ENCODE measurements at places on chromosomes 4 and X.

DNA sequence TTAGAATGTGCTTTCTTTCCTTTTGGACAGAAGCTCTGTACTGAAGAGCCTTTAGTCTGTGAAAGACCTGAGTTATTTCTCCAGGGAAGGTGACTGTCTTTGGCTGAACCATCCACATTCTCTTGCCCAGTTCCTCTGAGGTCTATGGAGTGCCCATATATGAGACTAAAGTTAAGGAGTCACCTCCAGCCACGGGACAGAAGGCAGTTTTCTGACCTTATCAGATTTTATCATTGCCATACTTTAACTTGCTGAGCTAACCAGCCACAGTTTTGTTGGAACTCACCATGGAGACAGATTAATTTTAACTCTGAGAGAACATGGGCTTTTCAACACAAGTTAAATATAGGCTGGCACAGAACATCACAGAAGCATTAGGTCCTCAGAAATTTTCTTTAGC, 26.3 kb downstream of the IL1RAPL1 start:
- no peak for DNase-seq

- DNase-seq: no peak
Observed at GRCh38 chr4:182421753-182422152, 178.6 kb downstream of the TENM3 start.

GRCh38 chrX:11148401-11148800, 37.3 kb downstream of the HCCS start:
- no peak for DNase-seq

DNA sequence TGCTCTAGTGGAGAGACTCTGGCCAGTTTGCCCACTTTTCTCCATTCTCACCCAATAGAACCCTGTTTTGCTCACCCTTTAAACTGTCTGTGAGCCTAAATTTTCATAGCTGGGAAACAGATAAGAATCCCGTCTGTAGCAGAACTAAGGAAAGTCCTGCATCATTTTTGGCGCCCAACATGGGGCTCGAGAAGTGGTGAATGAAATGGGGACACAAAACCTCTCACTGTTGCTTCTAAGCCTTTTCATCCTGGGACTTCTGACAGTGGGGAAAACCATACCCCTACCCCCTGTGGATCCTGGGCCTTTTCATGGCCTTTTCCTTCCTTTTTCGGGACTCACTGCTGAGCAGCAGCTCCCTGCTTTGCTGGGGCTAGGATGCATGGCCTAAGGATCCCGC, 189.9 kb downstream of the INPP4B start:
- DNase-seq: no peak

GRCh38 chr4:41889317-41889716, 45.9 kb upstream of the TMEM33 start:
- no peak for DNase-seq

DNA sequence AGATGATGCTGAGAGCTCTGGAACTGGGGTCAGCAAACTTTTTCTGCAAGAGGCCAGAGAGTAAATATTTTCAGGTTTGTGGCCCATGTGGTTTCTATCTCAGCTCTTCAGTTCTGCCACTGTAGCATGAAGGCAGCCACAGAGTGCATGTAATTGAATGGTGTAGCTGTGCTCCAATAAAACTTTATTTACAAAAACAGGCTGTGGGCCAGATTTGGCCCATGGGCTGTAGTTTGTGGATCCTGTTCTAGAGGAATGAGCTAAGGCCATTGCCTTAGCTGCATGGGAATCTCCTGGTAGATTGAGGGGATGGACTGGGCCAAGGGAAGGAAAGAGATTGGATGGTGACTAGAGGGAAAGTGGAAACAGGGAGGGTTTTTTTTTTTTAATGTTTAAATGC, 36.8 kb downstream of the CLCN4 start:
- no peak for DNase-seq
